Lung (tissue), 17 donors: ENCODE measurements at places on chromosomes 12 and 14.
A peak's percentile ranks its signal among the peaks of the same experiment; 100 is the strongest.

- H3K4me3 ChIP-seq = no peak overlapping the region
- no peak for DNase-seq
- H3K36me3 ChIP-seq = no peaks in the 10 kb centered on the region
- H3K27me3 ChIP-seq = no peaks in the 10 kb centered on the region
- no peak overlapping the region for H3K27ac ChIP-seq
Measured at GRCh38 chr12:5873281-5873919, 71.7 kb downstream of the ANO2 start.

GRCh38 chr12:129701631-129702101 is 202.2 kb downstream of the TMEM132D start:
- H3K27me3 ChIP-seq = no peaks in the 10 kb centered on the region
- no peak overlapping the region for H3K27ac ChIP-seq
- no peaks in the 10 kb centered on the region for H3K36me3 ChIP-seq
- H3K4me3 ChIP-seq = no peak overlapping the region
- peak; percentile 21 for DNase-seq

- H3K36me3 ChIP-seq = peaks cover 4% of the 10 kb centered on the region
- H3K27ac ChIP-seq = no peak overlapping the region
- no peaks in the 10 kb centered on the region for H3K27me3 ChIP-seq
- H3K4me3 ChIP-seq = no peak overlapping the region
- no peak for DNase-seq
- peaks cover 6% of the 10 kb centered on the region for H3K4me1 ChIP-seq
Measured at GRCh38 chr12:92134638-92135274, 10.9 kb downstream of the BTG1 start.

DNA sequence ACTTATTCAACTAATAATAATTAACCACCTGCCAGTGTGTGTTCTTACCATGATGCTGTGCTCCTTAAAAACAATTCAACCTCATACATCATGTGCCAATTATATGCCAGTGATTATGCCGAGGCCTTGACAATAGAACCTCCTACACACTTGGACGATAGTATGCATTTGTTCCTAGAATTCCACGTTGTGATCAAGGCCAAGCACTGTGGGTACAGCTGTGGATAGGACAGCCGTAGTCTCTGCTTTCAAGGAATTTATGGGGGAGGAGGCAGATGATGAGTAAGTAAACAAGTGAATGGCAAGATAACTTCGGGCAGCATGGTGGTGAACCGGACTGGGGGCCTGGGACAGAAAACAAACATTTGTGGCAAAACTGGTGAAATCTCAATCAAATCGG is 18.0 kb upstream of the MYO1H start:
- H3K4me3 ChIP-seq = no peak overlapping the region
- no peaks in the 10 kb centered on the region for H3K36me3 ChIP-seq
- DNase-seq = no peak
- H3K27me3 ChIP-seq = peaks cover 3% of the 10 kb centered on the region
- H3K27ac ChIP-seq = no peak overlapping the region

DNA sequence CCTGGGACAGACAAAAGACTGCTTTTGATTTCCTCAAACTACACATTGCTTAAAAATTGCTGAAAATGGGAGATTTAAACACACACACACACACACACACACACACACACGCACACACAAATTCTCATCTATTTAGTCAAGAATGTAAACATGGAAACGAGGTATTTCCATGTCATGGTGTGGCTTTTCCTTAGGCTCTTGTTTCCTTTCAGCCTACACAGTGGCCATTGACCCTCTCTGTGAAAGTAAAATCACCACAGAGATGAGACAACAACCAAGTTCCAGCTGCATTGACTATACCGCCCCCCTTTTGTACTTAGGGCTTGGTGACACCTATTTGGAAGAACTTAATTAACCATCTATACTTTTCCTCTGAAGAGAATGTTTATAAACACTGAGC is 41.9 kb downstream of the TTC8 start:
- no peaks in the 10 kb centered on the region for H3K27me3 ChIP-seq
- no peak overlapping the region for H3K4me3 ChIP-seq
- no peak overlapping the region for H3K27ac ChIP-seq
- peaks cover 13% of the 10 kb centered on the region for H3K36me3 ChIP-seq
- DNase-seq = no peak

DNA sequence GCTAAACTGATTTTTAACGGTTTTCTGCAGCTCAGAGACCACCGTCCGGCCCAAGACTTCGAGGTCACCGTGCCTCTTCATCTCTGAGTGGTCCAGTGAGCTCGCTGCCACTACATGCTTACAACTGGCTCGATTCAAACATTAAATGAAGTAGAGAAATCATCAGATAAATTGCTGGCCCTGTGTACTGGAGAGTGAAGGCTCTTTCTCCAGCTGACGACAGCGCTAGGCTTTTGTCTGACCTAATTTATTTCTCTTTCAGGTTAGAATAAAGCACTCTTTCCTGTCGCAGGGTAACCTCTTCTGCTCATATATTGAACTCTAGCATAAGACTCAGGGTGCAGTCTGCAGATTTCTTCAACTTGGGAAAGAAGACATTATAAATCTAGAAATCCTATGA is 6.4 kb downstream of the BCL11B start:
- no peak overlapping the region for H3K27ac ChIP-seq
- H3K4me3 ChIP-seq = no peak overlapping the region
- no peaks in the 10 kb centered on the region for H3K36me3 ChIP-seq
- H3K4me1 ChIP-seq = peaks cover 2% of the 10 kb centered on the region
- peaks cover 11% of the 10 kb centered on the region for H3K27me3 ChIP-seq

DNA sequence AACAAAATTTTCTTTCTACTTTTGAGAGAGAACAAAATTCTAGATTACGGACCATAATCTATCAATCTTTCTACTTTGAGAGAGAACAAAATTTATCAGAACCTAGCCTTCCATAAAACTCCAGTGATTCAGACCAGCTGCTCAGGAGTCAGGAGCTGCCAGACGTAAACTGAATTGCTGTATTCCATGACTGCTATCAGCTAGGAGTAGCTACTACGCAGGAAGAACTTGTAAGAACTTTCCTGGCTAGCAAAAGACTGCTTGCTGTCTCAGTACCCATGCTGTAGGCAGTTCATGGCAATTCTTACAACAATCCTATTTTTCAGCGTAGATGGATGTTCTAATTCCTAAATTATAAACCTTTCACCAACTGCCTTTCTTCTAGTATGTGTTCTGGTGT is 73.3 kb downstream of the MED13L start:
- H3K4me3 ChIP-seq = no peak overlapping the region
- H3K27ac ChIP-seq = no peak overlapping the region
- H3K4me1 ChIP-seq = no peaks in the 10 kb centered on the region
- H3K36me3 ChIP-seq = no peaks in the 10 kb centered on the region
- no peak for DNase-seq
- no peaks in the 10 kb centered on the region for H3K27me3 ChIP-seq
